ENCODE measurements at places on chromosomes 6 and 20.

GRCh38 chr6:135640449-135641111 is 143.0 kb upstream of the AHI1 start:
- no peak for DNase-seq

GRCh38 chr20:7665376-7665775 is 274.9 kb downstream of the HAO1 start:
- DNase-seq, result no peak

DNA sequence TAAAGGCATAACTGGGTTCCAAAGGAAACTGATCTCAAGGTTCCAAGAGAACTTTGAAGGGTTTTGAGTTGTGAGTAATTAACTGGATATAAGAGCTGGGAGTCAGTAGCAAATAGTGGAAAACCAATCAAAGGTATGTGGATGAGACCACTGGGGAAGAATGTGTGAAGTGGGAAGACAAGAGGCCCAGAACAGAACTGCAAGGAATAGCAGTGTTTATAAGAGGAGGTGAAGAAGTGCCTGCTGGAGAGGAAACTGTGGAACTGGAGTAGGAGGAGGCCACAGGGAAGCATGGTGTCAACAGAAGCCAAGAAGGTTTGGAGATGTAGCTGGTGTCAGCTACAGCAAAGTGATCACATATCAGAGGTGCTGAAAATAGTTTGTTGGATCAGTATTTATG is 18.7 kb upstream of the HDAC2 start:
- DNase-seq, result no peak

GRCh38 chr6:71031912-71032311 is 75.1 kb upstream of the B3GAT2 start:
- no peak for DNase-seq

DNA sequence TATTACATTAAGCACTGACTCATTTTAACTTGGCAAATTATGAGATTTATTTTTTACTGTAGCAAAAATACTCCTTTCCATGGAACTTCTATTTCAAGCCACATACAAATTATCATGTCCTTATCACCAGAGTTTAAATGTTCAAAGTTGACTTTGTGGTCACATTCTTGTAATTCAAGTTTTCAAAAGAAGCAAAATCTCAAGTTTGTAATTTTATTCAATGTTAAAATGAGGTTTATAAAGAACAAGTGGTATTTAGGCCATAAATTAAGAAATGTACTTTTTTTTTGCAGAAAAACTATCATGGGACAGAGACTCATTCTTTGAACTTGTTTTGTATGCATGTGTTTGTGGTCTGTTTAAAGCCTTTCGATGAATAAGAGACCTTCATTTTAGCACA is 811.5 kb downstream of the TENT5A start:
- DNase-seq, result no peak

DNA sequence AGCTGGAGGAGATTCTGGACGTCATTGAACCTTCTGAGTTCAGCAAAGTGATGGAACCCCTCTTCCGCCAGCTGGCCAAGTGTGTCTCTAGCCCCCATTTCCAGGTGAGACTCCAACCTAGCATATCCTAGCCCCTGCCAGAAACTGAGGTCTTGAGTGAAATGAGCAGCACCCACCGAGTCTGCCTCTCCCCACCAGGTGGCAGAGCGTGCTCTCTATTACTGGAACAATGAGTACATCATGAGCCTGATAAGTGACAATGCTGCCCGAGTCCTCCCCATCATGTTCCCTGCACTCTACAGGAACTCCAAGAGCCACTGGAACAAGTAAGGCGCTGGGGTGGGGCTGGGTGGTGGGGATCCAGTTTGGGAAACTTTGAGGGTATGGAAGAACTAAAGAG is 4.6 kb downstream of the MEA1 start:
- peak; percentile 18 for DNase-seq

DNA sequence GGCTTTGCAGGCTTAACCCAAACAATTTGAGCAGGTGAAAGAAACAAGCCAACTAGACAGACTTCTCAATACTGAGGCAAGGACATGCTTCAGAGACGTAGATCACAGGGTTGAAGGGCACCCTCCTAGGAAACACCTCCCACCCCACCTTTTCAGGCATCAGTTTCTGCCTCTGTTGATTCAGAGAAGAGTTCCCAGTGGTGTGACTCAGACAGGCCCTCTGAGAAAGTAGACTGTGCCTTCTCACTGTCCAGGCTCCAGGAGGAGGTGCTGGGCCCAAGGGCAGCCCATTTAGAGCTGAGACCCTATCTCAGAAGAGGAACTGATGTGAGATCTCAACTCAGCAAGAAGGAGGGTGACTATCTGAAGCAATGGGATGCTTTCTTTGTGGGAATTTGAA is 108.1 kb downstream of the FAM50B start:
- no peak for DNase-seq

GRCh38 chr6:161908872-161909271 is 635.0 kb upstream of the AGPAT4 start:
- DNase-seq, result no peak

DNA sequence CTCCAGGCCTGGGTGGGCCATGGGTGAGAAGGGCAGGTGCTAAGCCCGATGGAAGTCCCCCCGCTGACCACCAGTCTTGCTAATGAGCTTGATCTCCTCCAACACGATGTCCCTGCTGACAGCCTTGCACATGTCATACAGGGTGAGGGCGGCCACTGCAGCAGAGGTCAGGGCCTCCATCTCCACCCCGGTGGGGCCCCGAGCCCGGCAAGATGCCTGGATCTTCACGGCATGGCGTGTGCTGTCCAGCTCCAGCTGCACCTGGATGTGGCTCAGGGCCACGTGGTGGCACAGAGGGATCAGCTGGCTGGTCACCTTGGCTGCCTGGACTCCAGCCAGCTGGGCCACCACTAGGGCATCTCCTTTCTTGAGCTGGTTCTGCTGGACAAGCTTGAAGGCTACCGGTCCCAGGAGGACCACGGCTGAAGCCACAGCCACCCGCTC is 27.9 kb downstream of the MOCS1 start:
- DNase-seq, result no peak

- no peak for DNase-seq
Measured at GRCh38 chr20:6014017-6014416, 39.8 kb downstream of the LRRN4 start.

DNA sequence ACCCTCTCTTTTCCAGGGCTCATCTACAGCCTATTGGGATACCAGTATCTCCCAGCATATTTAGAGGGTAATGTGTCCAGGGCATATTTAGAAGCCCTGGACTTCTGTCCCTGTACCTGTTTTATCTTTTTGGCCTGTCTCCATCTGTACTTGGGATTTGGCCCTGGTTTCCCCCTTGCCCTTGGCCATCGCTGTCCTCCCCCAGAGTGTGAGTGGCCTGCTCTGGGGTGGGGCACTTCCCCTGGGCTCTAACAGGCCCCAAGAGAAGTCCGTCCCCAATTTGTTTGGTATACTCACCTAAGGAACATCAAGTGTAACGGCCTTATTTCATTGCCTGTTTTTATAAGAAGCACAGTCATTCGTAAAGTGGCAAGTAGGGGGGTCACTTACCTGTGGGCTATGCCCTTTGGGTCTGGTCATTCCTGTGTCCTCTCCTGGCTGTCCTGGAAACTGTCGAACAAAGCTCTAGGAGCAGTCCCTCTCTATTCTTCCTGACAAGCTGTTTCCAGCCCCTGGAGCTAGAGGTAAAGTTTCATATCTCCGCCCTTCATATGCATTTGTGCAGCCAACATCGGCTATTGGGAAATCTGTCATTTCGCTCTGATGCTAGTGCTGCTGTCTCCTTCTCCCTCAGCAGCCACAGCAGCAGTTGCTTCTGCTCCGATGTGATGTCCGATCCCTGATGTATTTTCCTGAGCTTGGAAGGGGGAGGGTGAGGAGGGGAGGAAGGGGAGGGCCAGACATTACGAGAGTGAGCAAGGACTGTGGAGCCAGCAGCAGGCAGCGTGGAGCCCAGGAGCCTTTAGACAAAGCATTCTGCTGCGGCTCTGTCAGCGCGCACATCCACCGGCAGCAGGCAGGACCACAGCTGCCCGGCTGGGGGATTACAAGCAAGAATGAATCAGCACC is 83.4 kb downstream of the TCP11 start:
- DNase-seq, result no peak

- no peak for DNase-seq
Measured at GRCh38 chr6:42340511-42340910, 111.2 kb downstream of the TRERF1 start.

GRCh38 chr6:74510878-74511277 is 695.0 kb downstream of the COL12A1 start:
- no peak for DNase-seq

- DNase-seq, result no peak
Measured at GRCh38 chr6:170006900-170007467, 255.6 kb downstream of the ERMARD start.

DNA sequence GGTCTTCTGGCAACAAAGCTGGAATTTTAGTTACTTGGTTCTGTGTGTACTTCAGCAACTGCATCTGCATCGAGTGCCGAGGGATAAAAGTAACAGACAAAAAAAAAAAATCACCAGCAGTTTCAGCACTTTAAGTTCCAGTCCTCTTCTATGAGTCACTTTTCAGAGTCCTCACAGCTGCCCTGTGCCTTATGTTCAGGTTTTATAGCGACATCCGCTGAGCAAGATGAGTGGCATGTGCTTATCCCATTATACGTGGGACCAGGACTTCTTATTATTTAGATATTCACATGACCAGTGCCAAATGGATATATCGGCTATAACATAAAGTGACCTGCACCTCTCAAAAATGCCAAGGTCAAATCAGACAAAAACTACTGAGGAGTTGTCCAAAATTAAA is 242.9 kb downstream of the FOXA2 start:
- DNase-seq, result no peak

GRCh38 chr6:137013031-137013430 is 31.7 kb downstream of the IL20RA start:
- DNase-seq, result no peak

DNA sequence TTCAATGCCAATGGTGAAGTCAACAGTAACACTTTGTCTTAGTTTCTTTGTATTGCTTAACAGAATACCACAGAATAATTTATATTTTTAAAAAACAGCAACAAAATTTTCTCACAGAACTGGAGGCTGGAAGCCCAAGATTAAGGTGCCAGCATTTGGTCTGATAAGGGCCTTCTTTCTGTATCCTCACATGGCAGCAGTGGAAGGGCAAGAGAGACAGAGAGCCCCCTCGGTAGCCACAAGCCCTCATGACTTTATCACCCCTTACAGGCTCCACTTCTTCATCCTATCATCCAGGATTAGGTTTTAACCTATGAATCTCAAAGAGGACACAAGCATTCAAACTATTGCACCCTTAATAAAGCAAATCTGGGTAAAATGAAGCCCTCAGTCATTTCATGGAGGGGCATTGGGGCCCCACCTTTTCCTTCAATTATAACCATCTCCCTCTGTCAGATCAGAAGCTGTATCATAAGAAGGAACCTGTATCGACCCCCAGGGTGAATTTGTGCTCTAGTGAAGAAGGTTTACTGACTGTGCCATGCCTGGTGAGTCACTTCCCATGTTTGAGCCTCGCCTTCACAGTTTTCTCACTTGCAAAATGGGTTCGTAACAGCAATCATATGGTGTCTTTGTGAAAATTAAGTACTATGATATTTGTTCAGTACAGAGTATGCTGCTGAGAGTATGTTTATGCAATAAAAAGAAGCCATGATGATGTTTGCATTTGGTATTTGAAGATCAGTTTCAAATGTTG is 178.2 kb downstream of the LRFN2 start:
- no peak for DNase-seq

DNA sequence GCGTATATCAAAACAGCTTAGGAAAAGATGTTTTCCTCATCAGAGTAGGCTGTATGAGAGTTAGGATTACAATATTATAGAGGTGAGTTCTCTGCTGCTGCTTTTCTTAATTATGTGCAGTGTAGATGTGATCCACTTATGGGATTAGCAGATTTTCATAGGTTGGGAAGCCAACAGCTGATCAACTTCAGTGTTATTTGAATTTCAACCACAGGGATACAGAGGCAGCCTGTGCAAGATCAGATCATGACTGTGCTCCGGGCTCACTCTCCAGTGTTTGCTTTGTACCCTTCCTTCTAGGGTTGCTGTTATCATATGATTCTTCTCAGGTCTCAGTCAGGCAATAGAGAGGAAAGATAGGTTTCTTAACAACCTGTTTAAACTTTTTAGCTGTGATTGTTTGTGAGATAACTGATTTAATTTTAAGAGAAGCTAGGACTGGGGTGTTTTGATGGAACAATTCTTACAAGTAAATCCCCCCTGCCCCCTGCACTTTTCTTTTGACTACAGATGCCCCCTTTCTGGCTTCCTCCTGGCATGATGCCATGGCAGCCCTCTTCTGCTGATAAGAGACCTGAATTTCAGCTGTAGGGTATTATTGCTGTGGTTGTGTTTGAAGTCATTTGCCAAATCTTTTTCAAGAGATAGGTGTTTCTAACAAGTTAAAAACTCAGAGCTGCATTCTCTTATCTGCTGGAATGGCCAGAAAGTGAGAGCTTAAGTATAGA is 8.5 kb downstream of the RNF8 start:
- DNase-seq, result no peak

- DNase-seq, result no peak
Measured at GRCh38 chr6:133623621-133624020, 265.3 kb upstream of the TCF21 start.

DNA sequence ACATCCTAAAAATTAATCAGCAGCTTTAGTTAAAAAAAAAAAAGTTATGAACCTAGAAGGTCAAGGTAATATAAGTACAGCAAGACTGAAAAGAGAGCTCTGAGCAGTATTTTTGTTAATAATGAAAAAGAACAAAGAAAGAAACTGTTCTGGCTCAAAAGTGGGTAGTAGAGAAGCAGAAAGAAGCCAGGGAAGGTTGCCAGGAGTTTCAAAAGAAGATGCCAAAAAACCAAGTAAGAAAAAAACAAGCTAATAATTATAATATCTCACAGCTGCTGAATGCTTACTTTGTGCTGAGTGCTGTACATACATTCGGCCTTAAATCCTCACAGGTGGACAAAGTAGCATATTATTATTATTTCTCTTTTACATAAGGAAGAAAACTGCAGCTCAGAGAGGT is 31.9 kb downstream of the NRSN1 start:
- no peak for DNase-seq

DNA sequence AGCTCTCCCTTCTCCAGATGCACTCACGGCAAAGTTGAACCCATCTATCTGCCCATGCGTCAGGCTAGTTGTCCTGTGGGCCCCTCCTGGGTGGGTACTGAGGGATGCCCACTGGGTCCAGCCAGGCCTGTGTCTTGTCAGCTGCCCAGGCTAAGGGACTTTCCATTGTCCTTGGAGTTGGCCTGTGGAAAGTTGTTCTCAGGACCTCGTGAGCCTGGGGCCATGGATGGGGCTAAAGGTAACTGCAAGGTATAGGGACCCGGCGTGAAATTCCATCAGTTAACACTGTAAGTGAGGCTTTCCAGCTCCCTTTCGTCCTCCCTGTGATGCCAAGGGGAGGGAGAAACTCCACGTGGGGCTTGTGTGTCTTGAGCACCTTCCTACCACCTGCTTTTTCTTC is 126.5 kb downstream of the CEBPB start:
- DNase-seq, result no peak

GRCh38 chr20:52837378-52837777 is 134.8 kb upstream of the TSHZ2 start:
- DNase-seq, result no peak

DNA sequence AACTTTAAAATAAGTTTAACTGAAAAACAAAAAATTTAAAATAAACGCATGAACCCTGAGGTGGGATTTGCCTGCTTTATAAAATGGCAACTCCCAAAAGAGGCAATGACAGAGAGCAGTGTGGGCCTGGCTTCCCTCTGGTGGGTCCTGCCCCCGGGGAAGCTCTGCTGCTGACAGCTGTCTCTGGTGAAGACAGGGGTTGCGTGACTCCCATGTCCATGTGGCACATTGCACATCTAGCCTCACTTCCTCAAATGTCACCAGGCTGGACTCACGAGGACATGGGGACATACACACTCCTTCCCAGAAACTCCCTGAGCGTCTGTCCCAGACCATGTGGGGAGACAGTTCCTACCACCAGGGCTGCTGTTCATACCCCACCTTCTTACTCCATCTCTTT is 66.2 kb downstream of the ABHD12 start:
- DNase-seq, result peak; percentile 21
